ENCODE measurements at places on chromosomes 1 and 21.
A peak's percentile ranks its signal among the peaks of the same experiment; 100 is the strongest.

DNA sequence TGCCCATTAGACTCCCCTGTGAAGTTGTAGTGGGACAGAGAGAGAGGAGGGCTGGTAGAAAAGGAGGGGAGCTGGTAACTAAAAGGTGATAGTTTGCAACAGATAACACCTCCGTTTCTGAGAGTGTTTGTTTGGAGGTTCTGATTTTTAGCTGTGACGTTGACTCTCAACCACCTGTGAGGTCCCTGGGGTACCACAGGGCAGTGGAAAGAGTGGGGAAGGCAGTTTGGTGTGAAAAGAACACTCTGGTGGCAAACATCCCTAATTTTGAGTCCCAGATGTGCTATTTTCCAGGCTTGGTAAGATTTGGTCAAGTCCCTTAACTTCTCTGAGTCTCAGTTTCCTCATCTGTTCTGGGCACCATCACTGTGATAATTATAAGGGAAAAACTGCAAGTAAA, 29.3 kb downstream of the RAB3B start:
- DNase-seq = no peak

GRCh38 chr21:31132574-31133242, 94.4 kb upstream of the KRTAP19-8 start:
- peak; percentile 82 for DNase-seq

GRCh38 chr1:56617141-56617540, 28.0 kb upstream of the PRKAA2 start:
- no peak for DNase-seq

DNA sequence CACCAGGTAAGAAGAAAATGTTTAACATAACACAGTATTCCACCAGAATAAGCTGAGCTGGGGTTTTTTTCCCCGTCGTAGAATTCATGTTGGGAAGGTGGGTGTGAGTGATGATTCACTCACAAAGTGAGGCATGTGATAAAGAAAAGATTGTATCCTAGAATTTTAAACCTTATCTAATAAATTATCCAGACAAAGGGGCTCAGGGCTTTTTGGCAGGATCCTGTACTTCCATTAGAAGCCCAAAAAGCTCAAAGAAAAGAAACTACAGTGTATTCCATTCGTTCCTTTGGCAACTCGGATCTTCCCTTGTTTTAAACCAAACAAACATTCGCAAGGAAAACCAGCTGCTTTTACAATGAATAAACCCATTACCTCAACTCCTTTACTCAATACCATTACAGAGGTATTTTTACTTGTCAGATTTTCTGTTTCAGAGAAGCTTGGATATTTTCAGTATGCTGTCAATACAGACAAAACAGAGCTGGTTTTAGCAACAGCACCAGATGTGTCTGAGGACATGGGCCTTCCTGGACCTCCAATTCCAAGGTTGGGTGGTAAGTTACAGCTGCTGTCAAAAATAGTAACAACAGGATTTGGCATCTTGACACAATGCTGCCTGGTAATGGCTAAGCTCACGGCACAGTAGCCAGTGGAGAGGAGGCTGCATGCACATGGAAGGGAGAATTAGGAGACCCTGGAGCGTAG, 159.9 kb upstream of the RUNX1 start:
- no peak for DNase-seq

- DNase-seq = no peak
Measured at GRCh38 chr1:234841281-234841680, 231.3 kb upstream of the IRF2BP2 start.

DNA sequence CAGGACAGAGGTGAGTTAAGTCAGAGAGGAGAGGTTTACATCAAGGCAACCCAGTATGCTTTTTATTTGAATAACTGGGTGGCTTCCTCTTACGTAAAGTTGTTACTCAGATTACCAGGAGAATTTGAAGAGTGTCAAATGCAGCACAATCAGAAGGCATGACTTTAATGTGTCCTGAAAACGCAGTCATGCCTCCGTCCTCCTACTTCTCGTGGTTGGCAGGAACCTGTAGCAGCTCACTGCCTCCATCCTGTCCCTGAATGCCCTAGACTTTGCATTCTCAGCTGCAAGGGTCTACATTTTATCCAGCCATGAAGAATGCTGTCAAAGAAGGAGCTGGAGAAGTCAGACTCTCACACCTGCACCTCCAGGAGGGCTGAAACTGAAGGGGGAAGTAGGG, 66.7 kb downstream of the MIS18A start:
- DNase-seq = no peak

DNA sequence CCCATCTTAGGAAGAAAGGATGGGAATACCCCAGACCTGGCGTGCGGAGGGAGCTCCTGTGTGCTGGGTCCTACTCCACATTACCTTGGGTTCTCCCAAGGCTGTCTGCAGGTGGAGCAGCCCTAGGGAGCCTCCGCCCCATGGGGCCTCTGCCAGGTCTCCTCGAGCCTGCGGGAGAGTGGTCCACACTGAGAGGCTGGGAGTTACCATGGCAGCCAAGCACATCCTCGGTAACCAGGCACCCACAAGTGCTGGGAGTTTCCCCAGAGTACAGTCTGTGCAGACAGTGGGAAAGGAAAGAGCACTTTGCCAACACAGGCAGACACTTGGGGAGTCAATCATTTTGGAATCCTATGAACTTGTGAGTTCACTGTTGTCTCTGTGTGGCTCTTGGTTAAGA, 249.4 kb downstream of the DYRK1A start:
- no peak for DNase-seq

DNA sequence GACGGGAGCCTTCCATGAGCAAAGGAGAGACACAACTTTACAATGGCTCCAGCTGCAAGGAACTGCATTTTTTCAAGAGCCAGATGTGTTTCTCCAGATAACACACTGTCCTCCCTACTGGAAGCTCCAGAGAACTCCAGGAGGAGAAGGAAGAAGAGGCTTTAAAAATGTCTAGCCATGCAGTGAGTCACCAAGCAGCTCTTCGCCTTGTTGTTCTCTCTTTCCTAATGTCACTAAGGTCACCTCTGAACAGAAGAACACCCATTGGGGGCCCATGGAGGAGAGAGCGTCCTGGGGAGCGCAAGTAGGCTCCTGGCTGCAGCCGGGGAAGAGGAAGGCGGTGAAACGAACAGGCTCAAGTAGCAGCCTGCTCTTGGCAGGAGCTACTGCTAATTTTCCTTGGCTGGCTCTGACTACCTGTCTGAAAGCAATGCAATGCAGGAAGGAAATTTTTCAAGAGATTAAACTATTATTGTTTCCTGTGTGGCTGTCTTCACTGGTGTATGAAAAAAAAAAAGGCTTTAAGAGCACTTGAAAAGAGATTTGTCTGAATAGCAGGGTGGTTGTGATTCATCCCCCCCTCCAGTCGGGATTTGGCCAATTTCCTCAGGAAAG, 321.9 kb downstream of the SETD4 start:
- DNase-seq = no peak

DNA sequence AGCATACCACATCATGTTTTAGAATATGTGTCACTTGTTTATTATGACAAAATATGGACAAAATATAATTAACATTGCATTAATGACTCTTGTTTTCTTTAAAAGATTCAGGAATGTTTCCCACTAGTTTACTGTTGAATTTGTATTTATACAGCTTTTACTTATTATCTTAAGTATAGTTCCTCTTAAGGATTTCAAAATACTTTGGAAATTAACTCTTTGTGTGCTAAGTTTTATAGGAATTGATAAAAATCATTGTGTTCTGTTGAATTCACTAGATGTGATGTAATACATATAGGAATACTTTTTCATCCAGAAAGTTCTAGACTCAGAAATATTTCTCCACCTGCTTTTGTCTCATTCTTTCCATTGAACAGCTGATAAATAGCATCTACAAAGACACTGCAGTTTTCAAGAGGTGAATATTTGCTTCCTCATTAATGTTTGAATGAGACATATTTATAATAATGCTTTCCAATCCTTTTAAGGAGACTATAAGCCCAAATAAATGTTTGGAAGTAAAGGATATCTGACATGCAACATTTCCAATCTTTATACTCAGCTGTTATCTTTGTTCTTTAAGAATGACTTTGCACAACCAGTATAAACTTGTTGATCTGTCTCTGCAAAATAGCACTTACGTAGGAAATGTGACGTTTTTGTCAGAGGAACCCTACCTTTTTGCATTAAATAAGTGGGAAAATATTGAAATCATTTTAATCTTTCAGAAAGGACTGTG, 38.4 kb upstream of the SAMSN1 start:
- DNase-seq = no peak

DNA sequence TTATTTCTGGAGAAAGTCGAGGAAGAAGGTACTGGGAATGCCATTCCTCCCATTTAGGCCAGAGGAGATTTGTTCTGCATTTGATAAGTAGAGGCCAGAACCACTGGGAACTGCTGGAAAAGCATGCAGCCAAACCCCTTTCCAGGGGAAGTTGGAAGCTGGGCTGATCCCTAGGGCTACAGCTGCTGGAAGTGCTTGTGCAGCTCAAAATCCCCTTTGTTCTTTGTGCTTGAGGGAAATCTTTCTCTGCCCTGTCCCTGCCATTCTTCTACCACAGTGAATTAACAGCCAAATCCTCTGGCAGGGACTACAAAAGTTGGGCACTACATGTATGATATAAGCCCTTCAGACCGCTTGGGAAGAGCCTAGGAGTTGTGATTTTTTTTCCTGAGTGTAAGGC, 734.1 kb downstream of the LRRIQ3 start:
- no peak for DNase-seq

DNA sequence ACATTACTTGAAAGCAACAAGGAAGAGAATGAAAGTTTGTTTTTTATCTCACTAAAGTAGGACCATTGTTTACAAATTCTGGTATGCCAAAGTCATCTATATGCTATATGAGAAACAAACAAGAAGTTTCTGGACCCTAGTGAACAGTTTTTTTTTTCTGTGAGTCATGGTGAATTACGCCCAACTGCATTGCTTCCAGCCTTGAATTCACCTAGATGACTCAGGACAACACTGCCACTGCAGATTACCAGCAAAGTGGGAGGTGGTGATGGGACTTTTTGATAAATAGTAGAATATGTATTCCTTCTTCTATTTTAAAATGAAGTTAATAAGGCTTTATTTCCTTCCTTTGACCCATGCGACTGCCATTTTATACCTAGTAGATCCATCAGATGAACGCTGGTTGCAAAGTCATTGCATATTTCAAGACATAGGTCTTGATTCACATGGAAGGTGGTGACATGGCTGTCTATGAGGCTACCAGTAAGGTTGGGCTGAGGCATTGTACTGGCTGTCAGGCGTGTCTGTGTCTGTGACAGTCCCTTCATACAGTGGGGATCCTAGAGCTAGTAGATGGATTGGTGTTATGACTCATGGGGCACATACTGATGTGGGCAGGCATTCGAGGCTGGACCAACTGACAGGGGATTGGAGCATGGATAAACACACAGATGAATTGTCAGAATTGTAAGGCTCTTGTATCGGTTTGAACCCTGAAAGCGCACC, 49.1 kb upstream of the APOBEC4 start:
- no peak for DNase-seq

GRCh38 chr1:33685256-33685655, 178.6 kb upstream of the HMGB4 start:
- DNase-seq = no peak

GRCh38 chr1:23779826-23780371, 1.7 kb downstream of the PITHD1 start:
- DNase-seq = no peak

DNA sequence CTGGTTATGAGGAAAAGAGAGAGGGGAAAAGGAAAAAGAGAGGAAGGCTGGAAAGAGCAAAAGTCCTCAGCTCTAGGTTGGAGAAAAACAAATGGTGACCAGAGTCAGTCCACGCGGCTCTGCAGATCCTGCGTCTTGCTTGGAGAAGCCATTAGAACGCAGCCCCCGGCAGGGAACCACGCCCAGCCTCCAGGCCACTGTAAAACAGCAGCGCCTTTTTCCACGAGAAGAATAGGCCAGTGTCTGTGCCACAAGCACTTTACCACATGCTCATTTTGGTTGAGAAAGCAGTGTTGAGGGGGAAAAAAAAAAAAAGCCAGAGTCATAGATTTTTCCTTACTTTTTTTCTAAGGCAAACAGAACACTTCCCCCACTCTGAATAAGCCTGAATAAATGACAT, 846.9 kb upstream of the ADAMTS5 start:
- no peak for DNase-seq

DNA sequence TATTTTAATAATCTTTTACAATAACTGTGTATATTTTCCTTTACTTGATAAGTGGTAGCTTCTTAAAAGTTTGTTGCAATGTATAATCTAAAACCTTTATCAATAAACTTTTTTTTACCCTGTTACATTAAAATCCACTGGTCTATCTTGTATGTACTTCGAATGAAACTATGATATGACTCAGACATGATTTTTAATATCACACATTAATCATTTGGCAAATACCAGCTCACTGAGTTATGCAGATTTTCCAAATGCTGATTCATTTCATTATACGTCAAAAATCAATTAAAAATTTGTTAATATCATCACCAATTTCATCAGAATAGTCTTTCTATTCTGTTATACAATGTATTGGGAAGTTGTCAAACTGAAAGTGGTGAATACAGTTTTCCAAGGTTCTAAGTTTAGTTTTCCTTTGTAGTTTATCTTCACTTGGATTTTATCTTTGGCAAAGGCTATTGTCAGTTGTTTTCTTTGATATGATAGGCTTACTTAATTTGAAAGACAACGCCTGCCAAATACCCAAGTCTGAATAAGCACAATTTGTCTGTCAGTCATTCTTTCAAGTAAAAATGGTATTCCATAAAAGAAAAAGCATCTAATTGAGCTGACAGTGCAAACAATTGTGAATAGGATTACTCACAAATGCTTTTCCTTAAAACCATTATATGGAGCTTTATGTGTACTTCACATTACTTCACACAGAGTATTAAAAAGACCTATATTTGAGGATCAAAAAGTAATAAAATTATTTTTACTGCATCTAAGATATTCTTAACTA, 127.0 kb downstream of the NME7 start:
- DNase-seq = no peak

DNA sequence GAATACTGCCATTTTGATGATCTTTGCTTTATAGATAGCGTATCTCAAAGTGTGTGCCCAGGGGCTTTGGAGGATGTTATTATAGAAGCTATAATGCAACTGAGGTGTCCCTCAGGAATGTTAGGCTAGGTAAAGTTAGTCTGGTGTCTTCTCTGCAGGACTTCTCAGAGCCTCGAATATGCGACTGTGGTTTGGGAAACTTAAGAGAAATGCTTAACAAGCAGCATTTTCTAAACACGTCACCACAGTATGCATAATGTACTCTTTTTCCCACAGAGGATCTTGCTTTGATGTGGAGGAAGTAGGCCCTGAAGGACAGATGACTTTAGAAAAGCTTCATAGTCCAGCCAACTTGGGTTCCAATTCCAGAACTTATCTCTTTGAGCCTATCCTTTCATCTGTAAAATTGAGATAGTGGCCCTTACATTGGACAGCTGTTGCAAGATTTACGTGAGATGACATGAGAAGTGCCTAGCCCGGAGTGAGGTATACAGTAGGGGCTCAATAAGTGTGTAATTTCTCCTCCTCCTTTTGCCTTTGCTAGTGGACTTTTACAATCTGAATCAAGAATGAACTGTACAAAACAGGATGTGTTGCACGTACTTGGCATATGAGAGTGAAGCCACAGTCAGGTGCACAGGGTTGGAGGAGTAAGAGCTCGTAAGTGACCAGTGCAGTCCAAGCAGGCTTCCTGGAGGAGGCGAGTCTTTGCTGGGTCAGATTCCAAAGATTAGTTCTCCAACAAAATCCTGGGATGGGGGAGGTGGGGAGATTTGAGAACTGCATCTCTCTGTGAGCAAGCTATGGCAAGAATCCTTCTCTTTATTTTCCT, 29.7 kb upstream of the TRABD2B start:
- no peak for DNase-seq

All from stimulated activated naive CD8-positive, alpha-beta T cell treated with anti-CD3 and anti-CD28 coated beads, Interleukin-15, amount 100 ng/mL, for 72 hours (primary cell).